Activated CD4-positive, alpha-beta T cell treated with anti-CD3 and anti-CD28 coated beads, Interleukin-2, amount 50 U/mL, for 48 hours (primary cell): ENCODE measurements at places on chromosomes 11 and 22.

GRCh38 chr11:7451520-7451919 lies 33.8 kb upstream of the OLFML1 start:
- no peak for DNase-seq

DNA sequence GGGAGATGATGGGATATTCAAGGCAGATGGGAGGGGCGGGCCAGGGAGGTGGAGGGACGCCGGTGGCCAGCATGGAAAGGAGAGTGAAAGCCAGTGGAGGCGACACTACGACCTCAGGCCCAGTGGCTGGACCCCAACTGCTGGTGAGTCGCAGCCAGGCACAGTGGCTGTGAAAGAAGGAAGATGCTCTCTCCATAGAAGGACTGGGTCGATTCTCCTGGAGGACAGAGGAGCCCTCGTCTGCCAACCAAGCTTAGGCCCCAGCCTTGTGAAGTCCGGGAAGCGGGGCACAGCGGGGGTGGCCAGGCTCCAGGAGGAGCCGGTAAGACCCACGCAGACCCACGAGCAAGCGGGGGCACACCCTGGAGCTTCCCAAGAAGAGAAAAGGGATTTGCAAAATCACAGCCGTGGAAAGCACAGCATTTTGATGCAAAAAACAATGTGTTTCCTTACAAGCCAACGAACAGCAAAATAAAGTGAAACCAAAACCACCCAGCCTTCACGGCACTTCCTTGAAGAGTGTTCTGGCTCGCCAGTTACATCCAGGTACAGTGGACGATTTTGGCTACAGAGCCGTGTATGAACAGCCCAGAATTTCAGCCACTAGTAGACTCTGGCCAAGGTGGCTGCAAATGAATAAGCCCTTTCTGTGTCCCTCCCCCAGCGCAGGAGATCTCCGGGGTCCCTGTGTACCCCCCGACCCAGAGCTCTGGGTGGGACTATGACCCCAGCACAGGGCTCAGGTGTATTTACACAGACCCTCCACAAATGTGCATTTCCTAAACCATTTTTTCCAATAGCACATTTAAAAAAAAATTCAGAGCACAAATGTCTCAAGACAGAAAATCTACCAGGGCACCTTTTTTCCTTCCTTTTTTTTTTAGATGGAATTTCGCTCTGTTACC lies 96.9 kb downstream of the TRMU start:
- peak; percentile 32 for DNase-seq

GRCh38 chr11:47466201-47466600 lies 17.3 kb upstream of the RAPSN start:
- DNase-seq = no peak

DNA sequence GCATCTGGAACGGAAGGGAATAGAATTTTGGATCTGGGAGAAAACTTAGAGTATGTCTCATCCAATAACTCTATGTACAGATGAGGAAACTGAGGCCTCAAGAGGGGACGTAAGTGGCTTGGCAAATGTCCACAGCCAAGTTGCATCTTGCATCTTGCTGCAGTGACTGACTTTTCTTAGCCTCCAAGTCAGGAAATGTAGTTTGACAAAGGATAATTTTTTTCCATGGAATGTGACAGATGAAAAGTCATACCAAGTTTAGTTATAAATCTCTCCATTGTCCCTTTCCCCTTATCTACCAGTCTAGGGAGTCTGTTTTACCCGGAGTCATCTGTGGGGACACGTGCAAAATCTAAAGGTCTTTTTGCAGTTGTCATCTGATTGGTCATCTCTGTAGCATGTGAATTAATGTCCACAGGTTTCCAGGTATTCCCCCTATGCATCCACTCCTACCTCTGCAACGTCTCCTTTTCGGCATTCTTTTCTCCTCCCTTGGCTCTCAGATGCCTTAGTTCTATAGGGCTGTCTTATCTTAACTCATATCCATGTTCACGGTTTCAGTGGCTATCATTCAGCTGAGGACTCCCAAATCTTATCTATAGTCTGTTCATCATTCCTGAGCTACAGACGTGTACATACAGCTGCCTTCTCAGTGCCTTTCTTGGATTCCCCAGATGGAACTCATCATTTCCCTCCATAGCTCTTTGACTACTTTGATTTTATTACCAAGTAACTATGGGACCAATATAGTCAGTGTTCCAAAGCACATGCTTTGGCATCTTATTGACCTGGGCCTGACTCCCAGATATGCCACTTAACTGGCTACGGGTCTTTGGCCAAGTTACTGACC lies 139.5 kb upstream of the TIMP3 start:
- no peak for DNase-seq

DNA sequence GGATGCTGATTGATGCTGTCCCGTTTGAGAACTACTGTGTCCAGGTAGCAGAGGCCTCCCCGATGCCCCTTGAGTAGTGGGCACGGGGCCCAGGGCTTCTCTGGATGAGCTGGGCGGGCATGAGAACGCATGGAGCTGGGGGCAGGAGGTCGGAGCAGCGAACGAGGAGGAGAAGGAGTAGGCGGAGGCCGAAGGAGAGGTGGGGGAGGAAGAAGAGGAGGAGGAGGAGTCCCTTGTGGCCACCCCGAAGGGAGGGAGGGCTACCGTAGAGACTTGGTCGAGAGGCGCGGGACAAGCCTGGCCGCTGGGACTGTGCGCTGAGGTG lies 62.9 kb downstream of the CRYBB2 start:
- no peak for DNase-seq

DNA sequence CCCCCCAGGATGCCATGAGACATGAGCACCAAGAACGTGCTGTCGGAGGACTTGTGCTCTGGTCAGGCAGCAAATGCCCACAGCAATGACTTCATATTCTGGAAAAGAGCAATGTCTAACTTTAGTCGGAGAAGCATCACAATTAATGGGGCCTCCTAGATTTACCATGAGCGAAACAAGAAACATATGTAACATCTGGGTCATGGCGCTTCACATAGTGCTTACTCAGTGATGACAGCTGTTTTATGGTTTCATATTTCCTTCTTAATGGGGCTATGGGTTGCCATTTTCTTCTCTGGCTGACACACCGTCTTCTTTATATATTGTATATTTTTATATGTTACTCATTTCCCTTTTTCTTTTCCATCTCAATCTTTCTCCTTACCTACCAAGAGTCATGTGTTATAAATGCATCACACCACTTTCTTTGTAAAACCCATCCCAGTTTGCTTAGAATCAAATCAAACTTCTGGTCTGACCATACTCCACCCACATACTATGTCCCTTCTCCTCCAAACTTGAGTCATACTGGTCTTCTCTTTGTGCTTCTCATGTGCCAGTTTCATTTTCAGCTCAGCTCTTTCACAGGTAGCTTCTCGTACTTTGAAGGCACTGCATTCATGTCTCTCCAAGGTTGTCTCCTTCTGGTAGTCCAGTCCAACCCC lies 9.4 kb upstream of the CASP12 start:
- no peak for DNase-seq

DNA sequence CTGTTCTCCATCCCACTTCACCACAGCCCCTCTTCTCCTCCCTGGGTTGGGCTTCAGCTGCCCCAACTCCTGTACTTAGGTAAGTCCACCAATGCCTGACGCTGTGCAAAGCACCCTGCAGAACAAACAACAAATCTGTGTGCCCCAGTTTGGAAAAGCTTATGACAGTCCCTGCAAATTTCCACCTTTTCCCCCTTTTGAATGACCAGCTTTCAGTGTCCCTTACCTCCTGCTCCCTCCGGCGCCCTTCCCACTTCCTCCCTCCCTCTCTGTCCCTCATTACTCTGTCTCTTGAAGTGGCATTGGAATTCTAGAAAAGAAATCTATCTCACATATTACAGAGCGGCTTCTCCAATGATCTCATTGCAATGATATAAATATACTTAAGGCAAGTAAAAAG lies 352.9 kb upstream of the B3GAT1 start:
- no peak for DNase-seq

- DNase-seq = no peak
Measured at GRCh38 chr11:119108857-119109221, 1.7 kb downstream of the C2CD2L start.

- DNase-seq = no peak
Measured at GRCh38 chr11:102234779-102235439, 82.4 kb upstream of the BIRC3 start.

- no peak for DNase-seq
Measured at GRCh38 chr11:1742869-1743584, 7.4 kb downstream of the IFITM10 start.

DNA sequence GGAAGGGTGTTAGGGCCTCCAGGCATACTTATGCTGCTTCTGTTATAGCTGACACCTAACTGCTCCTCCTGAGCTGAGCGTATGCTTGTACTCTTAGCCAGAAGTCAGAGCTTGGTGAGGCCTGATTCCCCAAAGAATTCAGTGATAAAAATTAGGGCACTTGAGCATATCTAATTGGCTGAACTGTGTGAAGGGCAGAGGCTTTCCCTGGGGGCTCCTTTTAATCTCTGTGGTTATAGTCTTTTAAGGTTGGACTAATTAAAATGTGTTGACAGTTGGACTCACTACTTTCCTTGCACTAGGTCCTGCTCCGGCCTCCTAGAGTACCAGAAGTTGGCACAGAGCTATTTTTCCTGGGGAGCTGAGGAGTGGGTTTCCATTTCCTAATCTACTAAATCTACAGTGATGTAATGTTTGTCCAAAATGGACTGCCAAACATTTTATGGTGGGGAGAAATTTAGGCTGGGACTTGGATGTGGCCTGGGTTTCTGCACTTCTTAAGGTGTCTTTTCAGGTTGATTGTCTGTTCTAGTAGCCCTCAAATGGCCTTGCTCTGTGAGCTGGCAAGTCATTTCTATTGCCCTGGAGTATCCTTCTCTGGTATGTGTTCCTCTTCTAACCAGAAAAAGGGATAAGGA lies 18.4 kb downstream of the STIM1 start:
- DNase-seq = no peak

DNA sequence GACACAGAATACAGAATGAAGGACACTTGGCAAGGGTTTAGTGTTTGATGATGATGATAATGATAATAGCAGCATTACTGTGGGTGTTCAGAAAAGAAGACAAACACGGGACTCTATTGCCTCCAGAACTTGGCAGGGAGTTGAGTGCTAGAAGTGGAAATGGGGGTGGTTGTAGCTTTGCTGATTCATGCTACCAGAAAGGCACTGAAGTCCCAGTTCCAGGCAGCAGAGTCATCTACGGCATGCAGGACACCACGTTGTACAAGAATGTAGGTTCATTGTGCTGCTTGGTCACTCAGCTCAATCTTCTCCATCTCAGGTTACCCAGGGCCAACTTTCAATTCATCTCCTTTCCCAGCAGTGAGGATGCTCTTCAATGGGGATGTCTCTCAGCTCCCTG lies 115.7 kb downstream of the NTM start:
- no peak for DNase-seq

DNA sequence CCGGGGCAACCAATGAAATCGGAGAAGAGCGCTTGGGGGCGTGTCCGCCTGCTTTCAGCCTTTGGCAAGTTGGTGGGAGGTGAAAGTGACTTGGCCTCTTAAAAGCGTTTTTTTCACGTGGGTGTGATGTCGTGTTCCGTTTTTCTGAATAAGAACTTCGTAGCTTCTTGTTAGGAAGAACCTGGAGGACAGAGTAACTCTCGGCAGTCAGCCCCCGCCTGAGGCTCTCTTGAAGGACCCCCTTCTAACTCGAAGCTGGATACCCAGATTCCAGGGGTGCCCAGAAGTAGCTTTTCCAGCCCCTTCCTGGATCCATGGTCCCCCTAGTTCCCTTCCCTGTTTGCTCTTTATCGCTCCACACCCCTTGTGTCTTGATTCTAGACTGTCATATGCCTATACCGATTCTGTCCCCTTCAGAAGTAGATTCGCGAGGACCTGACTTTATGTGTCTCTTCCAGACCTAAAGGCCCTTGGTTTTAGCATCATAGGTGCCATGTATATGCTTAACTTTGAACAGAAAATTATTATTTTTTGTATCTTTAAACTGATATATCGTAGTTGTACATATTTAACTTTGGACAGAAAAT lies 915 bp upstream of the OSBP start:
- DNase-seq = no peak

DNA sequence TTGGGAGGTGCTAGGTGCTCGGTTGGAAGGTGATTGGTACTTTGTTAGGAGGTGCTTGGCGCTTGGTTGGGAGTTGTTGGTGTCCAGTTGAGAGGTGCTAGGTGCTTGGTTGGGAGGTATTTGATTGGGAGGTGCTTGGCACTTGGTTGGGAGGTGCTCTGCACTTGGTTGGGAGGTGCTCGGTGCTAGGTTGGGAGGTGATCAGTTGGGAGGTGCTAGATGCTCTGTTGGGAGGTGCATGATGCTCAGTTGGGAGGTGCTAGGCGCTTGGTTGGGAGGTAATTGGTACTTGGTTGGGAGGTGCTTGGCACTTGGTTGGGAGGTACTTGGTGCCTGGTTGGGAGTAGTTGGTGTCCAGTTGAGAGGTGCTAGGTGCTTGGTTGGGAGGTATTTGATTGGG lies 40.2 kb downstream of the LRP5 start:
- no peak for DNase-seq

- no peak for DNase-seq
Measured at GRCh38 chr11:115146425-115146824, 357.8 kb downstream of the CADM1 start.

GRCh38 chr11:11095831-11096723 lies 238.2 kb upstream of the ZBED5 start:
- DNase-seq = no peak

- no peak for DNase-seq
Measured at GRCh38 chr11:70716216-70716615, 317.9 kb downstream of the CTTN start.

DNA sequence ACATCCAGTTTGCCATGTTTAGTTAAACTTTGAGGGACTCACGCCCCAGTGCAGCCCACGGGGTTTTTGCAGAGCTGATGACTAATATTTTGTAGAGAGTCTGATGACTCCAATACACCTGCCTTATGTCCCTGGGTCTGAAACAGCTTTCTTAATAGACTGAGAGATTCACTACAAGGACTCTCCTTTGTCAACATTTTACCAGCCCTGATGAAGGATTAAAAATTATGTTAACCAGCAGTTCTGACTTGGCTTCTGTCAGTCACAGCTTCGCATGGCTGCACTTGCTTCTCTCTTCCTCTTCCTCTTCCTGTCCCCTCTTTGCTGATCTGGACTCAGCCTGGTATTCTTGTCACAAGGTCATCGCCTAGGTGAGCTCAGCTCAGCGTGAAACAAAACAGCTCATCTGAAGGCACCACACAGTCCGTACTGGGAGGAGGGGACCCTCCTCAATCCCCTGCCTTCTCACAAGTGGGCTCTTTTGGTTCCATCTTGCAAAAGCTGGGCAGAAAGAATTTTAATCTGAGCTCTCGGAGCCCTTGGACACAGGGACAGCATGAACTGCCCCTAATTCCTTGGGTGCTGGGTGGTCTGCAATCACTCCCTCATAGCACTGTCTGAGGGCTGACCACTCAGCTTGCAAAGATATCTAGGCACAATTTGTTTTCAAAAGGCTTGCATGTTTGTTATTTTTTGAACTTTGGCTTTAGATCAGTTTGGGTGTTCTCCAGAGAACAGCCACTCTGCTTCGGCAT lies 38.1 kb upstream of the POU2AF1 start:
- peak; percentile 33 for DNase-seq

DNA sequence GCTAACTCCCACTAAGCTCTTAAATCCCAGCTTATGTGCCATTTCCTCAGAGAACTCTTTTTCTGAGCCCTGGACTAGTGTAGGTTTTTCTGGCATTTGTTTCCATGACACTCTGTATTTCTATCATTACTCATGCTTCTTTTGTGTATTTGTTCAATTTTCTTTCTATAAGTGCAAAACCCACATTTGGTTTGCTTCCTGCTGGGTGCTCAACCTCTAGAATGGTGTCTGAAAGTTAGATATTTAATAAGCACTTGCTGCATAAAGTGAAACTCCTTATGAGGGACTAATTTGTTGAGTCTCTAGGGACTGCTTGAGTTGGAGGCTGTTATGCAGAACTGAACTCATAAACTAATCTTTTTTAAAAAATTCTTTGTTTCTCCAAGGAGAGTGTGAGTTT lies 68.6 kb downstream of the SYT9 start:
- no peak for DNase-seq

- DNase-seq = no peak
Measured at GRCh38 chr11:57288771-57289579, 35.8 kb downstream of the TNKS1BP1 start.
